Cardiac muscle cell (in vitro differentiated cells and primary cell): ENCODE measurements at places on chromosomes 3 and 15. TPM values are rescaled to one million over a fixed set of nuclear protein-coding genes. Genes with fewer than 3 reads are reported as not detected.

DNA sequence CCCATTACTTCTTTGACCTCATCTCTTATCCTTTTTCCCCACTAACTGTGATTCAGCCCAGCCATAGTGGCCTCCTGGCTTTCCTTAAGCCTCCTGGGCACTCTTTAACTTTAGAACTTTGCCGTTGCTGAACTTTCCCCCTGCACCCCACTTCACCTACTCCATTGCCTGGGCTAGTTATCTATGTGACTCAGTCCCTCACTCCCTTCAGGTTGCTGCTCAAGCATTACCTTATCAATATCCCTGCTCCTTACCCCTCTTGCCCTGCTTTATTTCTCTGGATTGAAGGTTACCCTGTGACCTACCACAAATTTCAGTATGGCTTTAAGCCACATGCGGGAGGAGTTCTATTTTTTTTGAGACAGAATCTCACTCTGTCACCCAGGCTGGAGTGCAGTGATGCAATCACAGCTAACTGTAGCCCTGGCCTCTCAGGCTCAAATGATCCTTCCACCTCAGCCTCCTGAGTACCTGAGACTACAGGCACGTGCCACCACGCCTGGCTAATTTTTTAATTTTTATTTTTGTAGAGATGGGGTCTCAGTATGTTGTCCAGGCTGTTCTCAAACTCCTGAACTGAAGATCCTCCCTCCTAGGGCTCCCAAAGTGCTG, 3.4 kb downstream of the MON1A start:
- no peak for DNase-seq

DNA sequence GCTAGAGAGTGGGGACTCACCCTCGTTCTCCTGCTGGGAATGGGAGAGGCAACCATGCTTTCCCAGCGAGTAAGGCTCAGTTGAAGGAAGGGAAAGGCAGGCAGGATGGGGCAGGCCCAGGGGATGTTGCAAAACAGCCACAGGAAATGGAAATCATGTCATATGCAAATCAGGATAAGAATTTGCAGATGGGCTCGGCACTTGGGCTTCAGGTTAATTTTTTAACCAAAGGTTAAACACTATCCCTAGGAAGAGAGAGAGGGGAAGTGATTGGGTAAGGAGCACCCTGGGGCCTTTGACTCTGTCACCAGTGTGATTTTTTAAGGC, 14.6 kb upstream of the PLA2G4E start:
- DNase-seq: no peak

- DNase-seq: no peak
These were observed 3.1 kb downstream of the CMC1 start for GRCh38 chr3:28244491-28244890.

- no peak for DNase-seq
These were observed 30.5 kb downstream of the GPR176 start for GRCh38 chr15:39889601-39890000.

Gene CMTM6
- total RNA-seq: 24.5 and 61.7 TPM in 2 replicates

Gene HPS3
- 9.5 and 13.0 TPM in 2 replicates for total RNA-seq
